Activated naive CD4-positive, alpha-beta T cell (primary cell): ENCODE measurements at places on chromosomes 7 and 10.

GRCh38 chr7:144725070-144725469 is 110.8 kb downstream of the TPK1 start:
- DNase-seq = no peak

GRCh38 chr7:34687529-34687928 is 29.5 kb downstream of the NPSR1 start:
- no peak for DNase-seq

GRCh38 chr10:30756151-30756550 is 126.6 kb upstream of the LYZL2 start:
- no peak for DNase-seq

DNA sequence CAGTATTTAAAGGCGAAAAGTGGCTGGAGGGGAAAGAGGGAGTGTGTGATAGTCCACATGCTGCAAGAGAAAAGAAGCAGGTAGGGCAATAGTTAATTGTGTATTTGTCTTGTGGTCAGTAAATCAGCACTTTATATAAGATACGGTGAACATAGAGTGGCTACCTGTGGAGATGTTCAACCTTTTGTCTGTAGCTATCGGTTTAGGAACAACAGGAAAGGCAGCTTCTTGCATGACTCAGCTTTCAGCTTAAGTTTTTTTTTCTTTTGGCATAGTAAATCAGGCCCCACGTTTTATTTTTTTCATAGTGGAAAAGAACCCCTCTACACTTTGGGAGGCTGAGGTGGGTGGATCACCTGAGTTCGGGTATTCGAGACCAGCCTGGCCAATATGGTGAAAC is 14.2 kb upstream of the MTPN start:
- DNase-seq = no peak

DNA sequence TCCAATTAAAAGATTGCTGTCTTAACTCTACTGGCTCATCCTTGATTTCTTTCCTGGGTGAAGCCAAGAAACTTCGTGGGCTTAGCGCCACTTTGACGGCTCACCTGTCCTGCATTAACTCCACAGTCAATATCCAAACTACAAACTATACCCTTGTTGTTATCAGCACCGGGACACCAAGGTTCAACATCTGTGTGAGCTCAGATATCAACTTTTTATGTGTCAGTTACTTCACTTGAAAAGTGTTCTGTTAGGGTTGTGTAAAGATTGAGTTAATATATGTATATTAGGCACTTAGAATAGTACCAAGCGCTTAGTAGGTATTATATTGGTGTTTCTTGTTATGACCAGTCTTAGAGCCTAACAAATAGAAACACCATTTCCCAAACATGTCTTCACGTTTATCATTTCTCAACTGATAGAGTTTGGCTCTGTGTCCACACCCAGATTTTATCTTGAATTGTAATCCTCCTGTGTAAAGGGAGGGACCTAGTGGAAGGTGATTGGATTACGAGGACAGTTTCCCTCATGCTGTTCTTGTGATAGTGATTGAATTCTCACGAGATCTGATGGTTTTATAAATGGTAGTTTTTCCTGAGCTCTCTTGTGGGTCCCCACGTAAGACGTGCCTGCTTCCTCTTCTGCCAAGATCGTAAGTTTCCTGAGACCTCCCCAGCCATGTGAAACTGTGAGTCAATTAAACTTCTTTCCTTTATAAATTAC is 19.0 kb upstream of the ST8SIA6 start:
- no peak for DNase-seq

- DNase-seq = no peak
Measured at GRCh38 chr10:92756201-92757065, 66.7 kb downstream of the HHEX start.

- DNase-seq = no peak
Measured at GRCh38 chr10:11828682-11829284, 5.6 kb downstream of the PROSER2 start.

- no peak for DNase-seq
Measured at GRCh38 chr10:63689768-63690167, 168.6 kb downstream of the REEP3 start.

DNA sequence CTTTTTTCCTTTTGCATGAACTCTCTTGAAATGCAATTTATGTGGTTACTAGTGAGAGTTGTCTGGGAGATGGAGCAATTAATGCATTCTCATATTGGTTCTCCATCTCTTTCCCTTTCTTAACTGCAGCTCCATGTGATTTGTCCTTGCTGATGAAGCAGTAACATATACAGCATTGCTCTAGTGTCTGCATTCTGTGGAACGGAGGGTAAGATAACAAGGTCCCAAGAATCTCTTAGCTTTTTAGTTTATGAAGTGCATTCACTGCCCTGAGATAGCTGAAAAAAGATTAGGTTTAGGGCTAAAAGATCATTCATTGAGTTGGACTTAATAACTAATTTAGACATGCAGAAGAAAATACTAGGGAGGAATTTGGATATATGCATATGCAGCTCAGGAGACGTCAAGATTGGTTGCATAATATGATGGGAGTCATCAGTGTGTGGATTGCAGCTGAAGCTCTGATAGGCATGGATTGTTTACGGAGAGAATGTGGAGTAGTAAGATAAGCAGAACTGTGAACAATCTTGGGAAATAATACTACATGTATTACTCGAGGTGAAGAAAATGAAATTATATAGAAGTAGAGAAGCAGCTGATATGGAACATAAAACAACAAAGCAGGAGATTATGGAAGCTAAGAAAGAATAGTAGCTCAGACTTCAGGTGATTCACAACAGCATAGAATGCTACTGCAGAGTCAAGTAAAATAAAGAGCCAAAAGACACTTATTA is 404.7 kb downstream of the ARL4A start:
- DNase-seq = no peak

- no peak for DNase-seq
Measured at GRCh38 chr7:143352531-143353002, 9.9 kb downstream of the FAM131B start.

GRCh38 chr7:138169441-138169851 is 93.2 kb downstream of the AKR1D1 start:
- no peak for DNase-seq

GRCh38 chr7:1268076-1268815 is 35.6 kb downstream of the UNCX start:
- DNase-seq = no peak

DNA sequence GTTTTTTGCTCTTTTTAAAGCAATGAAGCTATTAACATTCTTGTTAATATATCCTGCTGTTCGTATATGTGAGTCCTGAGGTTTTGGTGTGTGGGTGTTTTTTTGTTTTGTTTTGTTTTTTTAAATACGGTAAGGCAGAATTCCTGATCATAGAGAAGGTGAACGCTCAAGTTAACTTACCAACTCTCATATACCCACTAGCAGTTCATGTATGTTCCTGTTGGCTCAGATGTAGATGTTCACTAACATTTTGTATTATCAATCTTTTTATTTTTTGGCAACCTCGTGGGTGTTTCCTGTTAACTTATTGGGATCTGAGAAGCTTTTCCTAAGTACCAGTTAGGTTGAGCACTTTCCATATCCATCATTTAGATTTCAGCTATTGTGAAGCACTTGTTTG is 20.5 kb downstream of the TRIM24 start:
- DNase-seq = no peak

GRCh38 chr10:114322344-114322743 is 82.0 kb downstream of the AFAP1L2 start:
- no peak for DNase-seq
